CD4-positive, alpha-beta T cell treated with Interferon gamma for 1 hour (primary cell): ENCODE measurements at places on chromosomes 3 and 15.

DNA sequence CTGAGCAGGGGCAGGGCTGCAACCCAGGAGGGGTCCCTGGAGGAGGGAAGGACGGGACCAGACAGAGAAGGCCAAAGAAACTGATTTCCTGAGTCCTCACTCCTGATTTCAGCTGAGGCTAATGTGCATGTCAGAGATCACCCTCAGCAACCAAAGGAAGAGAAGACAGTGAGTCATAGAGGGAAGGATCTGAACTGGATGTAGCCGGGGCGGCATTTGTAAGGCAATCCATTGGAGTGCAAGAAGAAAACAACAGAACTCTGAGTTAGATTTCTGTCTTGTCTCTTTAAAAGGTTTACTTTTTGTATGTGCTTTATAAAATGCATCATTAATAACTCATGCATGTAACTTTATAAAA is 105.3 kb upstream of the AGBL1 start:
- no peak for DNase-seq

DNA sequence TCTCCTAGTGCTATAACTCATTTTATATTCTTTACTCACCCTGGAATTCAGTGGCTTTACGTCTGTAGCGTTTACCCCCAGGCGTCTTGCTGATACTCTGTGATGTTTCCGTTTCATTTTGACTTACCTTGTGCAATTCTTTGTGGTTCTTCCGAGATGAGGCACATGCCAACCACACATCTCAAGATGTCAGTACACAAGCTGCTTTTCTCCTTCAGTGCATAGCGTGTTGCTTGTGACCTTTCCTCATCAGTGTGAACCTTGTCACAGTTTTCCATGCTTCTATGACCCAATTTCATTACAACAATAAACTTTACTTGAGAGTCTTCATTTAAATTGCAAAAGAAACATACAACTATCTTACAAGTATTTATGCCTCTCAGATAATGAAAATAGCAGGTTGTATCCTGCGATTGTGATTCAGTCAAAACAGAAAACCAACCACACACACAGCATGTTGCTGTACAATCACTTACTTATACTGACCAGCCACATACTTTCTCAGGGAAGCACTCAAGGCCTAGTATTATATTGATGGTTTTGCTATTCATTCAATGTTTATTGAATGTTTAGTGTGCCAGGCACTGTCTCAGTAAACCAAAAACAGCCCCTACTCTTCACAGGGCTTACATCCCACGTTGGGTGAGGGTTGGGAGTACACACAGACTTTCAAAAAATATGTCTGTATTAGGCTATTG is 4.6 kb upstream of the TBL1XR1 start:
- peak; percentile 52 for DNase-seq

DNA sequence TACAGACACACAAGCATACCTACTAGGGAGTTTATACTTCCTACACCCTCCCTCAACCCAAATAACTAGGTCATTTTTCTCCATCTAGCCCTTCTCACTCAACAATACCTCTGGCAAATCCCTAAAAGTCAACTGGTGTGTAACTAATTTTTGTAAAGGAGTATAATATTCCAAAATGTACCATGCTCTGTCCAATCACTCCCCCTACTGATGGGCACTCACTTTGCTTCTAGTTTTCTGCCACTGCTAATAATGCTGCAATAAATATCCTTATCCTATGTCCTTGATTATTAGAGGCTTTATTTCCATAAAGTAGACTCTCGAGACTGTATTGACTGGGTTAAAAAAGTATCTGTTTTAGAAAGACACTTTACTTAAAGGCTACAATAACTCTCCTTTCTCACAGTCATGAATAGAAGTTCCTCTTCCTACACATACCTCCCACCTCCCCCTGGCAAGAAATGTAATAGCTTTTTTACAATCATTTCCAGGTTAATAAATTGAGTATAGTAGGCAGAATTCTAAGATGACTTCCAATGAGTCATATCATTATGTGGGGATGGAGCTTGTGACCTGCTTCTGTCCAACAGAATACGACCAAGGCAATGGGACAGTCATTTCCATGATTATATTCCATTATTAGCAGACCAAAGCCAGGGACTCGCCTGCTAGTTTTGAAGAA is 30.0 kb downstream of the SHQ1 start:
- DNase-seq: no peak

GRCh38 chr3:171458864-171459136 is 1.4 kb downstream of the TNIK start:
- DNase-seq: no peak

DNA sequence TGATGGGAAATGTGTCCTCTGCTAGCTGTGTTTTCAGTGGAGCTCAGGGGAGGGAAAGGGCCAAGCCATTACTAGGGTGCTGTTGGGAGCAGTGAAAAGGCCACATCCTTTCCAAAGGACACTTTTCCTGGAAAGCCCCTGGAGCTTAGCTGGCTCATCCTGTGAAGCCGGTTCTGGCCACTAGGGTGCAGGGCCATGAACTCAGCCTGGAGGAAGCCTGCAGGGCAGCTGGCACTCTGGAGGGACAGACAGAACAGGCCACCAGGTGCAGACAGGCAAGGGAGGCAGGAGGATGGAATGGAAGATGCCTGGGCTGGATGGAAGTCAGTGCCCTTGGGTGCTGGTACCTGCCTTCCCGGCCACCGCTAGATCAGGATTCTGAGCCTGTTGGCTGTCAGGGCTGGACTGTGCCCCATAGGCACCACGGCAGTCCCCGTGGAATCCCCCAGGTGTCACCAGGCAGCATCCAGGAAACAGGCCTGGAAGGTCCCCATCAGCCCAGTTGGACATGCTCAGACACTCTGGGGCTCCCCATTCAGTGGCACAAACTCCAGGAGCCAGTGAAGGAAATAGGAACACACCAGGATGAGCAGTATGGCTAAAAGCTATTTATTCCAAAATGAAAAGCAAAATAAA is 76.2 kb upstream of the C2CD4B start:
- no peak for DNase-seq

DNA sequence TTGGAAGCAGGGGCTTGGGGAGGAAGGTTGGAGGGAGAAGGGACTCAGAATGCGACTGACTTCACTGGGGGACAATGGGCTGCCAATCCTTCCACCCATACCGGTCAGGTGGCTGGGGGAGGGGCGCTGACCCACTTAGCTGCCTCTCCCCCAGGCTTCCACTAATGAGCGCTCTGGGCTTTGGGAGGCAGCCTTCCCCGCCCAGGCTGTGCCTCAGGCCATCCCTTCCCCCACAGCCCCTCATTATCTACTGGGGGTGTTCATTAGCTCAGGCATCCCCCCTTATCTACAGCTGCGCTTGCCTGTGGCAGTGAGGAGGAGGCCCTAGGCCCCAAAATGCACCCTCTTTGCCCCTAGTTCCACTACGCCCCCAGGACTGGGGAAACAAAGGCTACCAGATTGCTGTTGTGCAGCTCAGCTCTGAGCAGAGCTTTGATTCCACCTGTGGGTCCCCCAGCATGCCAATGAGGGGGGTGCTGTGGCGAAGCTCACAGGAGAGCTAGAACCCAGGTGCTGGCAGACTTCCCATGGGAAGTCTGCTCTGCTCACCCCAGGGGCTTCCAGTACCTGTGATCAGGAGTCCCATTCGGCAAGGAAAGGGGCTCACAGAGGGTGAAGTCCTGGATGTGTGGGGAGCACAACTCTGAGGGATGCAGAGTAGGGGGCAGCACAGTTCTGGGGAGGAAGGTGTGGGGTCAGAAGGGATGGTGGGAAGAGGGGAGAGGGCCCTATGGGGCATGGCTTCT is 29.4 kb upstream of the SEMA3F start:
- no peak for DNase-seq

GRCh38 chr15:81612631-81613030 is 238.6 kb upstream of the TMC3 start:
- no peak for DNase-seq

DNA sequence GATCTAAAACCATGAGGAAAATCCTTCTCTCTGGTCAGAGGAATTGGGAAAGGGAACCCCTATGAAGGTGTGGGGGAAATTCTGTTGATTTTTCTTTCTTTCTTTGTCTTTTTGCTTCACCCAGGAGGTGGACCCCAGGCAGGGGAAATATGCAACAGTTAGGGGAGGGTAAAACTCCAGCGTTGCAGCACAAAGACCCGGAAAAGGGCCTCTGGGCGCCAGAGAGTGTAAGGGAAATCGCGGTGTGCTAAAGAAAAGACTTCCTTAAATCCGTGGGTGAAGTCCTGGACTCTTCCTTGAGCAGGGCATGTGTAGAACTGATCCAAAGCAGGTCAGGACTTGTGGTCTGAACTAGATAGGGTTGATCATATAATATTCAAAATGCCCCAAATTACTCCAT is 11.1 kb upstream of the TBC1D21 start:
- DNase-seq: no peak
